Endothelial cell of umbilical vein (primary cell): ENCODE measurements at places on chromosomes 5 and 9. TPM values are rescaled to one million over a fixed set of nuclear protein-coding genes. Genes with fewer than 3 reads are reported as not detected.

DNA sequence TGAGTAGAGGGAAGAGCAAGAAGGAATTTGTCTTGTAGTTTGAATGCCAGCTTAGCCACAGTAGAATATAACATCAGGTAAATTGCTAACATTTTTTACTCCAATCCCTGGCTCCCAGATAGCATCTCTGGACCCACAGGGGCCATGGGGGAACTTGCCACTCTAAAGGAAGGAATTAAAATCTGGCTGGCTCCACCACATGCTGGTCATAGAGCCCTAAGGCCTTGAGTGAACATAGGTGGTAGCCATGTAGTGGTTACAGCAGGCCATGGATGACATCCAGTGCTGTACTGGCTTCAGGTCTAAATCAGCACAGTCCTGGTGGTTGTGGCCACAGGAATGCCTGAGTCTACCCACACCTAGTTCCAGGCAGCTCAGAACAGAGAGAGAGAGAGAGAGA lies 109.9 kb upstream of the RGMB start:
- no peaks in the 10 kb centered on the region for H3K27me3 ChIP-seq
- DNase-seq: no peak
- H3K36me3 ChIP-seq: no peaks in the 10 kb centered on the region
- no peak overlapping the region for H3K27ac ChIP-seq

GRCh38 chr9:106482733-106483132 lies 380.2 kb upstream of the ZNF462 start:
- H3K36me3 ChIP-seq: no peaks in the 10 kb centered on the region
- no peak overlapping the region for H3K27ac ChIP-seq
- no peaks in the 10 kb centered on the region for H3K27me3 ChIP-seq
- H3K4me1 ChIP-seq: no peaks in the 10 kb centered on the region
- no peak overlapping the region for H3K4me3 ChIP-seq

DNA sequence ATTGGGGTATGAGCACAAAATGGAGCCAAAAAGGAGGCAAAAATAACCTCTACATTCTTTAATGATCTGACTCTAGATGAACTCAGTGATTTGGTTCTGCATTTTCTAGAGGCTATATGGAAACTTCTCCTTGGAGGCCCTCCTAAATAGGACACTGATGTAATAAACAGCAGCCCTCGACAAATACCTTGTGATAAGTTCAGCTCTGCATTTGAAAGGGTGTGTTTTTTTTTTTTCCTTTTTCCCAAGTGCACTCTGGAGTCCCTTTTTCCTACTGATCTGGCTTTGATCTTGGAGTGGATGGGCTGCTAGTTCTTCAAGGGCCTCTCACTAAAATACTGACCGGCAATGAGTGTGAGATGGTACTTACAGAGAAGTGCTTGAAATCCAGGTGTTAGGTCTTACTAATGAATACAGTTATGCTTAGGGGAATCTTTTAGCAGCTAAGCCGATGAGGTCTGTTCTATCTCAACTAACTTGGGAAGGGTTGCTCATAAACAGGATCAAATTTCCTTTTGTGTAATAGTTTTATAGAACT lies 161.7 kb downstream of the MAST4 start:
- DNase-seq: no peak
- H3K4me1 ChIP-seq: no peaks in the 10 kb centered on the region
- no peak overlapping the region for H3K4me3 ChIP-seq
- H3K27ac ChIP-seq: no peak overlapping the region

- H3K36me3 ChIP-seq: no peaks in the 10 kb centered on the region
- H3K4me1 ChIP-seq: peaks cover 8% of the 10 kb centered on the region
- no peaks in the 10 kb centered on the region for H3K27me3 ChIP-seq
- no peak overlapping the region for H3K4me3 ChIP-seq
These were observed 15.3 kb downstream of the PCDHGC5 start for GRCh38 chr5:141504216-141504615.

DNA sequence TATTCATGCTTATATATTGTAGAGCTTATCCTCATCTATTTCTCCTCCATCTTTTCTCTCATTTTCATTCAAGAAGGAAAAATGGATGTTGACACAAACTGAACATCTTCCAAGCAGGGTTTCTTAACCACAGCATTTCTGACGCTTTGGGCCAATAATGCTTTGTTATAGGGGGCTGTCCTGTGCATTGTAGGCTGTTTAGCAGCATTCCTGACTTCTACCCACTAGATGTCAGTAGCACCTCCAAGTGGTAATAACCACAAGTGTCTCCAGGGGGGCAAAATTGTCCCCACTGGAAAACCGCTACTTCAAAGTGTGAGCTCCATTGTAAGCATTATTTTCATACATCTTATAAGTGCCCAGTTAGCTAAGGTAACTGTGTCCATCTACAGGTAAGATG lies 2.6 kb upstream of the TXNDC8 start:
- H3K4me1 ChIP-seq: no peaks in the 10 kb centered on the region
- H3K27me3 ChIP-seq: no peaks in the 10 kb centered on the region
- DNase-seq: no peak
- no peaks in the 10 kb centered on the region for H3K36me3 ChIP-seq

SVEP1 gene
- 0.12 and 0.29 TPM in 2 replicates for total RNA-seq

GRCh38 chr5:143350751-143351602 lies 52.5 kb downstream of the NR3C1 start:
- no peaks in the 10 kb centered on the region for H3K36me3 ChIP-seq
- no peak overlapping the region for H3K27ac ChIP-seq

PCDH12 gene
- 18.5 and 20.4 TPM in 2 replicates for total RNA-seq
